ENCODE measurements at places on chromosomes 6 and 20. TPM values are rescaled to one million over a fixed set of nuclear protein-coding genes. Genes with fewer than 3 reads are reported as not detected.

DNA sequence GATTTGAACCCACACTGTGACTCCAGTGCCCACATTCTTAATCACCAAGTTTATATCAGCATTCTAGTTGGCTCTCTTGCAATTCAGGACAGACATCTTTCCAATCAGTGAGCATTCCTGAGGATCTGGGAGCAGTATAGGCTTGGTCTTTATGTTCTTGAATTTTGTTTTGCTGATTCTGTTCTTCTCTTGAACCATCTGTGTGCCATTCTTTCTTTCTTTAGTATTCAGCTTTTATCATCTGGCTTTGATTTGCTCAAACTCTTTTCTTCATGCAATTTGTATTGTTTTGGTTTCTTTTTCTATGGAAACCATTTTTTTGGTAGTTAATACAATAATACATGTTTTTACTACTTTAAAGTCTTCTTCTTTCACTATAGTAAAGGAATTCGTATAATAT, 162.4 kb downstream of the CD109 start:
- no peak for DNase-seq

DNA sequence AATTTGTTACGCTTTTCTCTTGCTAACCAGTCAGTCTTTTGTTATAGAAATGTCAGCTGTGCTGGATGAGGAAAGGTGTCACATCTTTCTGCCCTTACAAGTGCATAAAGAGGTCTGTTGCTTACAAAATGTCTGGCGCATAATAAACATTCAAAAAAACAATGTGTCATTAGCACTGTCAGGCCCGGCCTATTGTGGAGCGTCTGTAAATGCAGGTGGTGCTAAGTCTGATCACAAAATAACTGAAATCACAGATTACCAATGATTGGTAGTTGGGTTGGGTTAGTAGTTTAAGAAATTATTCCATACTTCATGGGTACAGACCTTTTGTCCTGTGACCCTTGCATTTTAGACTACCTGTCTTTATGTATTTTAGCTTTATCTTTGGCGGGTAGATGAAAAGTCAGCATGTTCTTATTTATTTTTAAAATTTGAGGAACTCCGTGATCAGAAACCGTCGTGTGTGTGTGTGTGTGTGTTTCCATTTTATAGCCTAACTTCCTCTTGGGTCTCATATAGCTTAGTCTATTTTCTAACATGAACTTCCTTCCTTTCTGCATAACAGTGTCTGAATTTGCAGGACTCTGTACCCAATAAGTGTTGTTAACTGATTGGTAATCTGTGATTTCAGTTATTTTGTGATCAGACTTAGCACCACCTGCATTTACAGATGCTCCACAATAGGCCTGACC, 88.1 kb upstream of the IFNGR1 start:
- no peak for DNase-seq

GRCh38 chr6:21085211-21085610, 508.3 kb upstream of the SOX4 start:
- no peak for DNase-seq

DNA sequence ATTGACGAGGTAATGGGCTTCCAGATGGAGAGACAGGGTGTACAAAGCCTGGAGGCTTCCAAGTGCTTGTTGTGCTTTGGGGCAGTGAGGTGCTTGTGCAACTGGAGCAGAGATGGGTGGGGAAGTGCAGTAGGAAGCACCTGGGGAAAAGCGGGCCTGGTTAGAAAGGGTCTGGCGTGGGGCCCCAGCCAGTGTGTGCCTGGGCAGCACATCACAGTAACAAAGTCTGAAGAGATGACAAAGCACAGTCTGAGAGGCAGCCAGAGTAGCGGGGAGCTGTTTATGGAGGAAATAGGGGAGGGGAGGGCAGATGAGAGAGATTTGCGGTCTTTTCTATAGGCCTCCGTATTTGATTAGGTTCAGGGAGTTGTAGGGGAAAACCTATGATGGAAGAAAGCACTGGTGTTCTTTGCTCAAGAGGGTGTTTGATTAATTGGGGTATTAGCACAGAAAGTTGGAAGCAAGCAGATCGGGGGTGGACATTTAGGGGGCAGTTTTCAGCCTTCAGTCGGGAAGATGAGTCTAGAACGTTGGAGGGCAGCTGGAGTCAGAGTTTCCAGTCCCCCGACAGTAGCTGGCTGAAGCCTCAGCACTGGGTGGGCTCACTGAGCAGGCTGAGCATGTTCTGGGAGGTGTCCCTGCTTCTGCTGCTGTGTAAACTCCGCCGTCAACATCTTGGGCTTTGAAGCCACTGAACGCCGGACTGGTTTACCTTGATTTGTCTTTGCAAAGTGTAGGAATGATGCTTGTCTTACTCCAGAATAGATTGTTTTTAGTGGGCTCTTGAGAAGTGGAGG, 15.5 kb upstream of the MROH8 start:
- DNase-seq = no peak

GRCh38 chr6:6655805-6656251, 67.3 kb downstream of the LY86 start:
- DNase-seq = no peak

DNA sequence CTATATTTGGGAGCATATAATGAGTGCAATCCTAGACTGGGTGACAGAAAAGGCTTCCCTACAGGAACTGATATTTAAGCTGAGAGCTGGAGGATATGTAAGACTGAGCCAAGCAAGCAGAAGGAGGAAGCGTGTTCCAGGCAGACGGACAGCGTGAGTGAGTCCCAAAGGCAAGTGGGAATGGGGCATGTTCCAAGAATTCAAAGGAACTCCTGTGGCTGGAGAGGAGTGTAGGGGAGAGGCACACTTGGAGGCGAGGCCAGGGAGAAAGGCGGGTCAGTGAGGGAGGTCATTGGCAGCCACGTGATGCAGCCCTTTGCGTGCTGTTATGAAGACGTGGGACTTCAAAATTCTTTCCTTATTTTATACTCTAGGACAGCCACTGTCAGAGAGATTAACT, 27.9 kb upstream of the SGK1 start:
- peak; percentile 78 for DNase-seq

DNA sequence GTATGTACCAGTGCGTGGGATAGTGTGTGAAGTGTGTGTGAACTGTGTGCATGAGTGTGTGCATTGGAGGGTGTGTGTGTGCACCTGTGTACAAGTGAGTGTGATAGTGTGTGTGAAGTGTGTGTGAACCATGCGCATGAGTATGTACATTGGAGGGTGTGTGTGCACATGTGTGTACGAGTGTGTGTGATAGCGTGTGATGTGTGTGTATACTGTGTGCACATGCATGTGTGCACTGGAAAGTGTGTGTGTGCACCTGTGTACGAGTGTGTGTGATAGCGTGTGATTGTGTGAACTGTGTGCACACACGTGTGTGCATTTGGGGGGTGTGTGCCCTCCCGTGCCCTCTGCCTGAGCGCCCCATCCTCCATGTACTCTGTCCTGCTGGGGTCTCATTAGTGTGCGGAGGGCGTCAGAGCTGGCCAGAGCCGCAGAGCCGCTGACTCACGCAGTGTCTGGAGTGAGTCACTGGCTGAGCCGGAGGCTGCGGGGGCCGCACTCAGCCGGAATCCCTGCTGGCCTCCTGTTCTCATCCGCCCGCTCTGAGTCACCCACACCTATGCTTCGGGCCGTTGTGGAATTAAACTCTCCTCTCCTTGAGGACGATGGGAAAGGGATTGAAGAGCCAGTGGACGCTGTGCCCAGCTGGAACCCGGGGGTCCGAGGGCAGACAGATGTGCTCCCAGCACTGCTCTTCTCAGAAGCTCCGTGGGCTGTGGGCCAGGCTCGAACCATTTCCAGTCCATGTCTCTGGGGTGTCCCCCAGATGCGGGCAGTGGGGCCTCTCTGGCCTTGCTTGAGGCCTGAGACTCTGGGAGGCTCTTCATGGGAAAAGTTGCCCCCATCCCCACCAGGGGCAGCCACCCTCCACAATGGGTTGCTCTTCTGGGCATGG, 27.3 kb upstream of the STX16 start:
- DNase-seq = no peak

GRCh38 chr20:4989570-4989969, 11.7 kb downstream of the SLC23A2 start:
- no peak for DNase-seq

GRCh38 chr20:44572551-44573500, 9.6 kb upstream of the PKIG start:
- peak; percentile 84 for DNase-seq

DNA sequence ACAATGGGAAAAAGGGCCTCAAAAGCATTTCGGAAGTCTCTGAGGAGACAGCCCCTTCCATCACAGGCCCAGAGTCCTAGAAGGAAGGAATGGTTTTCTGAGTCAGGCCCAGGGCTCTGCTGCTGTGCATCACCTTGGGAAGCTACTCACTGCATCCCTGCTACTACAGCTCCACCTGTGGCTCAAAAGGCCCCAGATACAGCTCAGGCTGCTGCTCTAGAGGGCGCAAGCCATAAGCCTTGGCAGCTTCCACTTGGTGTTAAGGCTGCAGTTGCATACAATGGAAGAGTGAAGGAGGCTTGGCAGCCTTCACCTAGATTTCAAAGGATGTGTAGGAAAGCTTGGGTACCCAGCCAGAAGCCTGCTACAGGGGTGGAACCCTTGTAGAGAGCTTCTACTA, 54.8 kb downstream of the MEI4 start:
- no peak for DNase-seq

GRCh38 chr6:147941143-147941542, 401.5 kb upstream of the SASH1 start:
- DNase-seq = no peak

- no peak for DNase-seq
Observed at GRCh38 chr20:44404204-44405181, 49.0 kb downstream of the HNF4A start.

GRCh38 chr6:76043690-76044089, 28.8 kb downstream of the IMPG1 start:
- no peak for DNase-seq

DNA sequence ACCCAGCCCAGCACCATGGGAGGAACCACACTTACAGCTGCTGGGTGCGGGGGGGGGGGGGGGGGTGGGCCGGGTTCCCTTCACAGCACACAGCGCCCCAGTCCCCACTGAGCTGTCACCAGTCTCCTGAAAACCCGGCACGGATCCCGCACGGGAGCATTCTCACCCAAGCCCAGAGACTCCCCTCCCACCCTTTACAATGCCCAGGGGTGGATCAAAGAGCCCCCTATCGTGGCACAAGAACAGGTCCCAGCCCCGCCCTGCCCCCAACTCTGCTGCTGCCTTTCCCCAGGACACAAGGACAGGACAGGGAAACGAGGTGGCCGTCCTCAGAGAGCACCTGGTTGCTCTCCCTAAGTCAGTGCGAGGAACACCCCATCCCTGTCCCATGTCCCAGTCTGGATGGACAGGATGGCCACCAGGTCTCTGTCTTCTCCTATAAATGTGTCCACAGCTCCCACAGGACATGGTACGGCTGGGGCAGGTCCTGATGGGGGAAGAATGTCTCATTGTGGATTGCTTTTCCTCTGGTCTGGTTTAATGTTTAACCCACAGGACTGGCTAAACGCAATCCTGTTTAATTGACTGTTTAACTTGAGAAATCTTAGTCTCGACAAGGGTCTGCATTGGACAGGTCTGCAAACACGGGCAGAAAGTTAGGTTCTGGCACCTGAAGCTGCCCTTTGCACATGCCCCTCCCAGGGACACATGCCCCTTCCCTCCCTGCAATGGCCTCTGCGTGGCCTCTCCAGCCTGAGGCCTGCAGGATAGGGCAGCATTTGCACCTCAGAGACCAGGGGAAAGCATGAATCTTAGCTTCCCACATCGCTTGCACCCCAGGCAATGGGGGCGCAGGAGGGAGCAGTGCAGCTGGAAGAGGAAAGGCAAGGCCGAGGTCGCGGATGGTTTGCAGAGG, 45.3 kb downstream of the DACT2 start:
- DNase-seq = no peak

DNA sequence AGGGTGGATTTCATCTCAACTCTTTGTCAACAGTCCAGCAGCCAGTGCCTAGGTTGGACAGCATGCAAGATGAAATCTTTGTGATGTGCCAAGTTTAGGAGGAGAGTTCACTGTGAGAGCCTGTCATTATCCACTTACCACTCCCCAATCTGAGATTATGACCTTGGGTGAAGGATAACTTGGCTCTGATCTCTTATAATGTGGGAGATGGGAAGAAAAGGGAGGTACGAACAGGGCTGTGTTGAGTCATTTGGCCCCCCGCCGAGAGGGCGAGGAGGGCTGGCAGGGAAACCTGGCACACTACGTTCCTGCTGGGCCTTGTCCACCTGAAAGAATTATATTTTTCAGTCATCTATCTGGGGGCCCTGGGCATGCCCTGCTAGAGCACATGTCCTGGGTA, 35.8 kb downstream of the LAMA4 start:
- no peak for DNase-seq

GRCh38 chr6:22418714-22419113, 121.9 kb upstream of the PRL start:
- no peak for DNase-seq

DNA sequence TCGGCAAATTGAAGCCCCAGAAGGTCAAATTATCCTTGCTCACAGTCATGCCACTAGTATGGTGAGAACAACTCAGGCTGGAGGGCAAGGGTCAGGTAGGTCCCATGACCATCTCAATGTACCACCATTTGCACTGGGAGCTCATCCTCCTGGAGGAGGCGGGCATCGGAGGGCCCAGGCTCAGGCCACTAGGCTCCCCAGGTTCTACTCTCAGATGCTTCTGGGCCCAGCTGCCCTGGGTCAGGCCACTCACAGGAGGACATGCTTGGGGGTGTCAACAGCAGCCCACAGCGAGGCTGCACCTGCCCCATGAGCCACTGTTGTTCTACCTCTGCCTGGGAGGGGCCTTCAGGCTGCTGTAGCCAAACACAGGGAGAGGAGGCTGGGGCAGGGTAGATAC, 39.1 kb downstream of the NFATC2 start:
- DNase-seq = no peak

GRCh38 chr6:110882824-110883554, 8.4 kb downstream of the AMD1 start:
- no peak for DNase-seq

DNA sequence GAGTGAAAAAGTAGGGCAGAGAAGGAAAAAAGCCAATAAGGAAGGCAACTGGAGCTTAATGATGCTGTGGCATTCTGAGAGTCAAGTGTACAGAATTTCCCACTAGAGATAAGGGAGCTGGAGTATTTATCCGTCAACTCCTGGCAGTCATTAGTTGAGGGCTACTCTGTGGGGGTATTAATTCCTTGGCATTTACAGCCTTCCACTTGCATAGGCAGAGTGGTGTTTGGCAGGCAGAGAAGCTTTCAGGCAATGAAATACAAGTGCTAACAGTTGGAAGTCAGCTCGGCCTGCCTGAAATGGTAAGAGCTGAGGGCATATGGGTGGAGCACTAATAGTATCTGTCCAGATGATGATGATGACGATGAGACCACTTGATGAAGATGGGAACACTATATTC, 207.3 kb upstream of the FLRT3 start:
- DNase-seq = no peak

- no peak for DNase-seq
Observed at GRCh38 chr20:56810141-56810540, 181.0 kb downstream of the TFAP2C start.

- DNase-seq = no peak
Observed at GRCh38 chr20:15333170-15333569, 995.8 kb upstream of the FLRT3 start.

- DNase-seq = no peak
Observed at GRCh38 chr6:143038833-143039232, 21.9 kb upstream of the AIG1 start.

Gene TMEM74B
- total RNA-seq = 2.7 TPM

Gene RSPO3
- total RNA-seq = 1.8 TPM

Gene TAP1
- total RNA-seq = 18.1 TPM

Gene RIPOR3
- 3.4 TPM for total RNA-seq

Gene FRS3
- 5.7 TPM for total RNA-seq

Gene PLA2G7
- 0.46 TPM for total RNA-seq

Gene GNL1
- total RNA-seq = 19.6 TPM

Gene TRIM10
- total RNA-seq = 0.08 TPM

Gene RAET1L
- not detected for total RNA-seq

Gene HMGA1
- total RNA-seq = 36.4 TPM

Gene RIMS4
- total RNA-seq = 0.27 TPM

Gene TGM3
- not detected for total RNA-seq

Gene NKX2-2
- 0.11 TPM for total RNA-seq

All from cardiac septum (tissue), 1 donor.